Fibroblast of skin of right quadriceps (primary cell): ENCODE measurements at places on chromosomes 16 and 17.

DNA sequence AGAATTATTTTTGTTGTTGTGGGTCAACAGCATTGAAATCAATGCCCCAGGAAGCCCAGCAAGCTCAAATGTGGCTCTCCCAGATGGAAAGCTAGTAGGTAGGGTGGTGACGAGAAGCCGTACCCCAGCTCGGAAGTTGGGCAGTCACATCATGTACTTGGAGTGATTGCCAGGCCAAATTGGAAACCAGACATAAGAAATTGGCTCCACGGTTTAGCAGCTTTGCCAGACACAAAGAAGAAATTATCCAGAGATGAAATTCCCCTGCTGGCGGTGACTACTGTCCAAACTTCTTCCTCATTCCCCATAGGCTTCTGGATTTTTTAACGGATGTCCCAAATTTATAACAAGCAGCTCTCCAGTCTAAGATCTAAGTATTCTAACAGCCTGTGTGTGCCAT lies 95.9 kb downstream of the OR1D5 start:
- no peak for DNase-seq

DNA sequence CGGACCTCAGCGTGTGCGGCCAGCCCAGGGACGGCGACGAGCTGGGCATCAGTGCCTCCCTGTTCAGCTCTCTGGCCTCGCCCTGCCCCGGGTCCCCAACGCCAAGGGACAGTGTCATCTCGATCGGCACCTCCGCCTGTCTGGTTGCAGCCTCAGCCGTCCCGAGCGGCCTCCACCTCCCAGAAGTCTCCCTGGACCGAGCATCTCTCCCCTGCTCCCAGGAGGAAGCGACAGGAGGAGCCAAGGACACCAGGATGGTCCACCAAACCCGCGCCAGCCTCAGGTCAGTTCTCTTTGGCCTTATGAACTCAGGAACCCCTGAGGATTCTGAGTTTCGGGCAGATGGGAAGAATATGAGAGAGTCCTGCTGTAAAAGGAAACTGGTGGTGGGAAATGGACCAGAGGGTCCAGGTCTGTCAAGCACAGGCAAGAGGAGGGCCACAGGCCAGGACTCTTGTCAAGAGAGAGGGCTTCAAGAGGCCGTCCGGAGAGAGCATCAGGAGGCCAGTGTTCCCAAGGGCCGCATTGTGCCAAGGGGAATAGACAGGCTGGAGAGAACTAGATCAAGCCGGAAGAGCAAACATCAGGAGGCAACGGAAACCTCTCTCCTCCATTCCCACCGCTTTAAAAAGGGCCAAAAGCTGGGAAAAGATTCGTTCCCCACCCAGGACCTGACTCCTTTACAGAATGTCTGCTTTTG lies 825 bp downstream of the HASPIN start:
- DNase-seq: no peak

- no peak for DNase-seq
These were observed 62.4 kb downstream of the NT5M start for GRCh38 chr17:17365476-17366110.

DNA sequence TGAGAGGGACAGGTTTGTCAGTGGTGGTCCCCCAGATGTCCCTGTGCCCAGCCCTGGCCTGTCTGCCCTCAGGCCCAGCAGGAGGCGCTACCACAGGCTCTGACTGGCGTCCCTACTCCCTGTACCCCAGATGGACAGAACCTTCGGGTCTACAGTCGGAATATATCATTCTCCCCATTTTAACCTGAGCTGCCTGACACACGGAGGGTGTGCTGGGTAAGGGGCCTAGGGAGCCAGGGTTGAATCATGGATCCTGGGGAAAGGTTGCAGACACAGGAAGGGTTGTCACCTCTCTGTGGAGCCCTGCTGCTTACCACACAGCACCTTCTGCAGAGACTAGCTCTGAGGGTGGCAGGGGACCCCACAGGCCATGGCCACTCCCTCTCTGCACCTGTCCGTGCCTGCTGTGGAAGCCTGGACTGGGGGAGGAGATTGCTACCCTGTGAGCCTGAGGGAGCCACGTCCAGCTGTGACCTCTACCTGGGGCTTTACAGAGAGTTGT lies 162.2 kb upstream of the ZNF267 start:
- no peak for DNase-seq

- peak; percentile 36 for DNase-seq
These were observed 1.1 kb downstream of the RAI1 start for GRCh38 chr17:17682293-17682736.

DNA sequence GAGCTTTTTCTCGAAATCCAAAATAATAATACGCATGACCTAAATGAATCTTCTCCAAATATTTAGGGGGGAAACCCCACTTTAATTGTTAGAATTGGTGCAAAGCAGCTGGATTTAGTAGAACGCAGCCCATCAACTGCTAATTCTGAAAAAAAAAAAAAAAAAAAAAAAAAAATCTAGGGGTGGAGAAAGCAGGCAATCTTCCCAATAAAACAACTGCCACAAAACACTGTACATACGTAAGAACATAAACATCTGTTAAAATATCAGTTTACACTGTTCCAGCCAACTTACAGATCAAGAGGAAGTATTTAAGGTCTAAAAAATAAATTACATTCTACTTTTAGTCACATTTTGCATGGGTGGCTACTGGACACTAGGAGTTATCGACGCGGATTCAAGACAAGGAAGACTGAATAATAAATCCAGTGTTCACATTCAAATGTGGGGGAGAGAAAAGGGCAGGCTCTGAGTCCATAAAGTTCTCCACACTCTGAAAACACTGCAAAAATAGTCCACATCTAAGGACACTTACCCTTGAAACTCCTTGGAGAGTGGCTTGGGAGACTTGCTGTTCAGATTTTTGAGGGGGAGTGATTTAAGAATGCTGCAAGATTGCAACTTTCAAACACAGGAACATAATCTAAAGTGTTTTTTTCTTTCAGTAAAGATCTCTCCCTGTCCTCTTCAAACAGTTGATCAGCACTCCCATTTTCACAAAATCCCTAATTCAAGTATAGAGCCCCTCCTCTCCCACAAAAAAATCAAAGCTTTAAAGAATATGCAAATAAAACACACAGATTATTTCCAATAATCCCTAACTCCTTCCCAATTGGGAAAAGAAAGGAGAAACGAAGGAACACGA lies 1.3 kb downstream of the APPBP2 start:
- DNase-seq: peak; percentile 15

GRCh38 chr17:50693036-50693682 lies 14.6 kb downstream of the ANKRD40 start:
- peak; percentile 44 for DNase-seq

DNA sequence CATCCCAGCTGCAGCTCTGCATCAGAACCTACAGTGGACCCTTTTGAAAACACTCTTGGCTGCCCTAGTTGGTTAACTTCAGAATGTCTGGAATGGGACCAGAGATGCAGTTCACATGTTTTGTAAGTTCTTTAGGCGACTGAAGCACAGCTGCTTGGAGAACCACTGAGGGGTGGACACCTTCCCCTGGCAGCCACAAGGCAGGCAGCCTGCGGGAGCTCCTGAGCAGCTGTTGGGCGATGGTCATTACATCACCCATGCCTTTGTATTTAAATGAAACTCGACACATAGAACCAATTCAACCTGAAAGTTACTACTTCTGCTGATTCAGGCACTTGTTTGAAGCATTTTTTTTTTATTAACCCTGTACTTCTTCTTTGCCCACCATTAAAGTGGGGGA lies 151.5 kb downstream of the LGALS9B start:
- no peak for DNase-seq

DNA sequence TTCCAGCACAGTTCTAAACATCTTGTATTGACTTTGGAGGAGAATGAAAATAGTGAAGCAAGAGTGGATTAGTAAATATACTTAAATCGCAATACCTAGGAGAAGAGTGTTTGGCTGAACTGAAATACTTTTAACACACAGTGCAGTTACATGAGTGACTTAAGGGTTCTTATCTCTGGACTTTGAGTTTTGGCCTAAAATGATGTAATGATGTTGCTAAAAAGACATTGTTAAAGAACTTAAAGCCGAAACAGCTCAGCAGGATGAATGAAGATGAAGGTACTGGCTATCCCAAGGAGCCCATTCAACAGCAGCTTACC lies 28.1 kb downstream of the PMP22 start:
- DNase-seq: no peak

DNA sequence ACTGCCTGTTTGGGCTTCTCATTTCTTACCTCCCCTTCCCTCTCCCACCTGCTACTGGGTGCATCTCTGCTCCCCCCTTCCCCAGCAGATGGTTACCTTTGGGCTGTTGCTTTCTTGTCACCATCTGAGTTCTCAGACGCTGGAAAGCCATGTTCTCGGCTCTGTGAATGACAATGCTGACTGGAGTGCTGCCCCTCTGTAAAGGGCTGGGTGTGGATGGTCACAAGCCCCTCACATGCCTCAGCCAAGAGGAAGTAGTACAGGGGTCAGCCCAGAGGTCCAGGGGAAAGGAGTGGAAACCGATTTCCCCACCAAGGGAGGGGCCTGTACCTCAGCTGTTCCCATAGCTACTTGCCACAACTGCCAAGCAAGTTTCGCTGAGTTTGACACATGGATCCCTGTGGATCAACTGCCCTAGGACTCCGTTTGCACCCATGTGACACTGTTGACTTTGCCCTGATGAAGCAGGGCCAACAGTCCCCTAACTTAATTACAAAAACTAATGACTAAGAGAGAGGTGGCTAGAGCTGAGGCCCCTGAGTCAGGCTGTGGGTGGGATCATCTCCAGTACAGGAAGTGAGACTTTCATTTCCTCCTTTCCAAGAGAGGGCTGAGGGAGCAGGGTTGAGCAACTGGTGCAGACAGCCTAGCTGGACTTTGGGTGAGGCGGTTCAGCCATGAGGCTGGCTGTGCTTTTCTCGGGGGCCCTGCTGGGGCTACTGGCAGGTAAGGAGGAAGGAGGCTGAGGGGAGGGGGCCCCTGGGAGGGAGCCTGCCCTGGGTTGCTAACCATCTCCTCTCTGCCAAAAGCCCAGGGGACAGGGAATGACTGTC lies at the start of gene CD68:
Gene CD68 (plus strand): TSS at position 638 of the 833 bp plus-strand sequence. CDS start 40 bp downstream, at position 678.
- DNase-seq: peak; percentile 91

DNA sequence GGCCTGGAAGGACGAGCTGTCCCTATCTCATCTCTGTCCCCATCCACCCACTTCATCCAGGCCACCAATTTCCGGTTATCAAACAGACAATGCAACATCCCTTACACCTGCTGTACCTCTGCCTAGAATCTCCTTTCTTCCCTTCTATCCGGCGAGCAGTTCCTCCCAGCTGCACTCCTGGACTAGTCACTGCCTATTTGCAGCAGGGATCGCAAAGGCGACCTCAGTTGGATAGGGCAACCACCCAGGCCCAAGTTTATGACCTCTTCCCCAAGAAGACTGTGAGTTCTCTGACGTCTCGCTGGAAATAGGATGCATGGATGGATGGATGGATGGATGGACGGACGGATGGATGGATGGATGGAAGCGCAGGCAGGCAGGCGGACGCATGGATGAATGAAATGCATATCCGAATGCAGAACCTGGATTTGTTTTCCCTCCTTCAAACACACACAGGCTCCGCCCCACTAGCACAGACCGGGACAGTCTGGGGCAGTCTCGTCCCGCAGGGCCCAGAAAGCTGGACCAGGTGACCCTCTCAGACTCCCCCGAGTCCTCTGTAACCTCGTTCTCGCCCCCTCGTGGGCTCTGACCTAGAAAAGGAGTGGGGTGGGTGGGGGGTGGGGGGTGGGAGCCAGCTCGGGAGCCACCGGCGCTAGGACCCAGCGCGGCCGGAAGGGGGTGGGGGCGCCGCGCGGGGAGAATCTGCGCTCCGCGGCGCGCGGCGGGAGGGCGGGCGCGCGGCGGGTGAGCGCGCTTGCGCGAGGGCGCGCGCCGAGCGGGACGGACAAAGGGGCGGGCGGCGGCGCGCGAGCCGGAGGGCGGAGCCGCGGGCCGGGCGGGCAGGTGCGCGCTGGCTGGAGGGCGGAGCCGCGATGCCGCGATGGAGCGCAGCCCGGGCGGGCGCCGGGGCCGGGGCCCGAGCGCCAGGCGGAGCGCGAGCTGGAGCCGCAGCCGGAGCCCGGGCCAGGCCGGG lies at the start of gene SBK1:
Gene SBK1 (plus strand): TSS at position 875 of the 976 bp plus-strand sequence. CDS start 24,867 bp downstream, outside the sequence.
- DNase-seq: peak; percentile 58

GRCh38 chr17:67194134-67194533 lies 50.9 kb downstream of the HELZ start:
- peak; percentile 68 for DNase-seq

GRCh38 chr16:75320435-75320834 lies 69.0 kb upstream of the BCAR1 start:
- no peak for DNase-seq

DNA sequence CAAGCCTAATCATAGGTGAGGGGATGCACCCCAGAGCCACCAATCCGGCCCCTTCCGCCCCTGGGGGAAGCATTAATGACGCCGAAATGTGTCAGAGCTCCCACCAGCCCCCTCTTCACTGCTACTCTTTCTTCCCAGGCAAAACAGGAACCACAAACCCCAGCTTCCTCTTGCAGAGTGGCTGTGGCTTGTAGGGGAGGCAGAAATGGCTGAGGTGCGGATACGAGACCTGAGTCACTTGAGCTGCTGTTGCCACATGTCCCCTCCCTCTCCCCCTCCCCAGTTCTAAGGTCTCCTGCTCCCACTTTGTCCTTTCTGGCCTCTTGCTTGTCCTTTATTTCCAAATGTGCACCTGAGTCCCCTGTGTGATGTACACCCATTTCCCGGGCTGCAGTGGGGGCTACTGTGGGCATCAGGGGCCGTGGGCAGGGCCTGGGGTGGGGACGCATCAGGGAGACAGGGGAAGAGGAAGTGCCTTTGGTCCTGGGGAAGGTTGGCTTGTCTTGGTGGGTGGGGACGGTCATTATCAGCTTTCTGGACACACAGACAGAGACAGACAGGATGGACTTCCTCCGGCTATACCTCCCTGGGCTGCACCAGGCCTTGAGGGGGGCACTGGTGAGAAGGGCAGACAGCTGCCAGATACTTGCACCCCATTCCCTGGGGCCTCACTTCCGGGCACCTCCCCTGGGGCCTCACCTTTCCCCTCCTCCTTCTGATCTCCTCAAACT lies at the start of gene APOBR:
Gene APOBR (plus strand): TSS at position 523 of the 731 bp plus-strand sequence. CDS start 39 bp downstream, at position 562.
- no peak for DNase-seq

DNA sequence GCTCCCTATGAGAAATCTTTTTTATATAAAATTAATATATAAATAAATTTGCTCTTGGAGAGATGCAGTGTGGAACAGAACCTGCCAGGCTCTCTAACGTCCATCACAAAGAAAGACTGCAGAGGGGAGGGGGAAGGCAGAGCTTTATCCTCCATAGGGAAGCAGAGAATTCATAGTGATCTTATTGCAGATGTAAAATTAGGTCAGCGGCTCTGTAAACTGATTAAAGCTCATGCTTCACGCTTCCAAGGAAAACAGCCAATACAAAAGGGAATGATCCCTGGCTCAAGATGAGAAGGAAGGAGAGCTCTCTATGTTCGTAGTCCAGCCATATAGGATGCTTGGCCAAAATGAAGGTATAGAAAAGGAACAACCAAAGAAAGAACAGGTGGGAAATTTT lies 532.3 kb upstream of the PSMD7 start:
- no peak for DNase-seq
